AG08395 (cell line): ENCODE measurements at places on chromosomes 7 and 10.

DNA sequence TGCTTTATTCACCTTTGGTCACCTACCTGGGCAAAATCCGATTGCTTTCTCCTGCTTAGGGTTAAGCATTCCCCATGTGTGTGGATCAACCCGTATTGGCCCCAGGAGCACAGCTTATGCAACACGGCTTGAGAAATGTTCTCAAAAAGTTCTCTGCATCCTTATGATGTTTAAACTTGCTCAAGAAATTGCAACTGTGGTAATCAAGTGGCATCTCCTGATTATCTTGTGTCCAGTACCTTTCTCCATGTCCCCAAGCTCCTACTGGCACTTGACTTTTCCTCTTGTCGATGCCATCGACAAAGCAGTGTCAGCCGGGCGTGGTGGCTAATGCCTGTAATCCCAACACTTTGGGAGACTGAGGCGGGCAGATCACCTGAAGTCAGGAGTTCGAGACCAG, 4.7 kb upstream of the PKD2L1 start:
- DNase-seq, result no peak

DNA sequence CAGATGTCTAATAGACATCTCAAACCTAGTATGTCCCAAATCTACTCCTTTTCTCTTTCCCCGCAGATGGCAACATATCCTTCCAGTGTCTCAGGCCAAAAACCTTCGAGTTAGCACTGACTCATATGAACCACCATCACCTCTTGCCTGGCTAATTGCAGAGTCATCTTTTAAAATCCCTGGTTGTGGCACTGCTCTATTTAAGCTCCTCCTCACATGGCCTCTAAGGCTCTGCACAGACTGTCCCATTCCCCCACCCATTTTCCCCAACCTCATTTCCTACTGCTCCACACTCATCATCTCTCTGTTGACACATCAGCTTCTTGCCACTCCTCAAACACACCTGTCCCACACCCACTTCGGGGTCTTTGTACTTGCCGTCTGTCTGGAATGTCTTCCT, 16.8 kb upstream of the HBP1 start:
- peak; percentile 14 for DNase-seq

DNA sequence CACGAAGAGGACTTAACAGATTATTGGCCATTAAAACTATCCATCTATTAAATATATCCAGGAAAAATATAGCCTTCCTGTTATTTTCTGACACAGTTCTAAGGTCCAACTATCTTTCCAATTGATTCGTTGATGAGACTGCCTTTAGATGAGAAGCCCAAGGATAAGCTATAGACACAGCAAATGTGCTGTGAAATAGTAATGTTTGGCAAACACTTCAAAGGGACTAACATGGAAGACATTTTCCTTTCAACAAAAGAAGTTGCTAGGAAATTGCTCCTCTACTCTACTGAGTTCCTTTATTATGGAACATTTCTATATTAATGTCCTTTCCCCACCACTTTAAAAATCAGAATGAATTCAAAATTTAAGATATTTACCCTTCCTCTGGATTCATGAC, 38.5 kb downstream of the CCDC186 start:
- DNase-seq, result no peak

GRCh38 chr10:70457759-70458305, 16.4 kb upstream of the NODAL start:
- no peak for DNase-seq

DNA sequence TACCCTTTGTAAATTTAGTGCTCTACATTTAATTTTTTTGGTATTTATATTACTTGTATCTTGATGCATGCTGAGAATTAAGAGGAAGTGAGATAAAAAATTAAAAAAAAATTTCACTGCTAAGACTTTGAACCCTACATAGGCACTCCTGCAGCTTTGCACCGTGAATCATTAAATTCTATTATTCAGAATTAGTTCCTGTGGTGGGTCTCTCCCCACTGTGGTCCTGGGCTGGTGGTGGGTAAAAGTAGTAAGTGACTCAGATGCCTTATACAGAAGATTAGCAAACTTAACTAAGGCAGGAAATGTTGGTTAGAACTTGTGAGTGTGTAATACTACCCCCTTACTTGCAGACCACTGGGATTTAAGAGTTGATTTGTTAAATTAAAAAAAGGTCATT, 72.6 kb downstream of the AP3M1 start:
- no peak for DNase-seq

DNA sequence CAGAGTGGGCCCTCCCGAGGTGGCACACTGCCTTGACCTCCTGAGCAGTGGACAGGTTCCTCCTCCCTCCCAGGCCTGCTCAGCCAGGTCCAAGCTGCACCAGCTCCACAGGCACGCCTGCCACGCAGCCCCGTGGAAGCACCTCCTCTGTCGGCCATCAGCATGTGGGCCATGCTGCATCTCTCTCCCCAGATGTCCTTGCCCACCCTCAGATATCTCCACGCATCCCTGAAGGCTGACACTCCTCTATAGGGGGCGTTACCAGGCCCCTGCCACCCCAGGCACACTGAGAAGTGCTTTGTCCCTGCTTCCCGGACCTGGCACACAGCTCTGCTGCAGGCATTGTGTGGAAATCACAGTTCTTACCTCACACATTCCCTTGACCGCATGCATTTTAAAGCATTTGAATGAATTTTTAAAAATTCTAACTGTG, 598.5 kb downstream of the SDK1 start:
- no peak for DNase-seq

DNA sequence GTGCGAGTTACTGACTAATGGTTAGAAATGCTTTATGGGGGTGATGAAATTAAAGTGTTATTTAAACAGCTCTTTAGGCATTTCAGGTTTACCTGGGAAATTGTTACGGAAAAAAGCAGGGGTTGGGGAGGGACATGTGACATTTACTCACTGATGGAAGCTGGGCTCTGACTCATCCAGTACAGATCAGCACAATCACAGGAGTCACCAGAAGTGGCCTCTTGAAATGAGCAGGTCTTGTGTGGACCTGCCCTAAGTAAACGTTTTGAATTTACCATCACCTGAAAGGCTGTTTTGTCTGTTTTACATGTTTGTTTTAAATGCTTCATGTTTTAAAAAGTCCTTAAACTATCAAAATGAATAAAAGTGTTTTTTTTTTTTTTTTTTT, 2.3 kb downstream of the GLRX3 start:
- DNase-seq, result peak; percentile 50

GRCh38 chr10:24814568-24815313, 91.1 kb upstream of the ARHGAP21 start:
- DNase-seq, result no peak

- no peak for DNase-seq
Observed at GRCh38 chr7:26538216-26538615, 246.6 kb downstream of the SNX10 start.

GRCh38 chr10:1546431-1547110, 190.8 kb downstream of the ADARB2 start:
- no peak for DNase-seq

GRCh38 chr7:95180-95862, 97.0 kb upstream of the FAM20C start:
- peak; percentile 25 for DNase-seq

- DNase-seq, result no peak
Observed at GRCh38 chr10:121313119-121313875, 284.9 kb downstream of the FGFR2 start.

DNA sequence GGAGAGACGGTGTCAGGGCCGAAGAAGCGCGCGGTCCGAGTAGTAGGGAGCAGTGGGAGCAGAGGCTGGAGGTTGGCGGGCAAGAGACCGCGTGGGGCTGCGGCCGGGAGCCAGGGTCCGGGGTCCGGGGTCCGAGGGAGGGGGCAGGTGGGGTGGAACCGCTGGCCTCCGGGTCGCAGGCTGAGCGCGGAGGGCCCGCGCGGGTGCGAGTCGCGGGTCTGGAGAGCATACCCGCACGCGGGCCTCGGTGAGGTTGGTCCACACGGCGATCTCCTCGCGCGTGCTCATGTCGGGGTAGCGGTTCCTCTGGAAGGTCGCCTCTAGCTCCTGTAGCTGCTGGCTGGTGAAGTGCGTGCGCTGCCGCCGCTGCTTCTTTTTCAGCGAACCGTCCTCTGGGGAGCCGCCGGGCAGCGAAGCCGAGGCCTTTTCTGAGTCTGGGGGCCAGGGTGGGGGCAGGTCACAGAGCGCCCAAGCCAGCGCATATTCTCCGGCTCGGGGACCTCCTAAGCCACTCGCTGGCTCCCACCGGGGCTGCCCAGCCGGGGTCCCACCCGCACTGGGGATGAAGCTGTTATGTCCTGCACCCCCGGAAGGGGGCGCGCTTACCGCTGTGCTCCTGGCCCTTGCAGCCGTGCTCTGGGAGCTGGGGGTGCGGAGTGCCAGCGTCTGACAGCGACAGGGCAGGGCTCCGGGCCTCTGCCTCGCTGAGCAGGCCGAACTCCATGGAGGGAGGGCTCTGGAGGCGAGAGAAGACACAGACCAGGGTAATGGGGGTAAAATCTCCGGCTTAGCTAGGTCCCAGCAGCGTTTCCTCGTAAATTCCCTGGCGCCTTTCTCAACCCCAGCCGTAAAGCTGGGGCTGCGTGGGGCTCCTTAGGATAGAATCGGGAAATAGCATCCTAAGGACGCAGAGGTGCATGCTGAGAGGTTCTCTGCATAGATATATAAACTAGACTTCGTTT, 5.5 kb downstream of the ELOVL3 start:
- DNase-seq, result peak; percentile 45

GRCh38 chr7:31123321-31123720, 71.2 kb downstream of the ADCYAP1R1 start:
- DNase-seq, result no peak

DNA sequence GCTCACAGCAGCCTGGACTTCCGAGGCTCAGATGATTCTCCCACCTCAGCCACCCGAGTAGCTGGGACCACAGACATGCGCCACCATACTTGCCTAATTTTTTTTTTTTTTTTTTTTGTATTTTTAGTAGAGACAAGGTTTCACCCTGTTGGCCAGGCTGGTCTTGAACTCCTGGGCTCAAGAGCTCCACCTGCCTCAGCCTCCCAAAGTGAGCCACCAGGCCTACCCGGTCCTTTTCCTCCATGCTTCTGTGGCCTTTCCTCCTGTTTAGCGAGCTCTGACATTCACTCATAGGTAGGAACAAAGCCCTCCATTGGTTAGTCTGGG, 50.1 kb upstream of the SRPK2 start:
- no peak for DNase-seq

- no peak for DNase-seq
Observed at GRCh38 chr10:63241841-63242281, 108.7 kb downstream of the NRBF2 start.

- DNase-seq, result peak; percentile 36
Observed at GRCh38 chr7:148503900-148504487, 86.6 kb upstream of the C7orf33 start.

DNA sequence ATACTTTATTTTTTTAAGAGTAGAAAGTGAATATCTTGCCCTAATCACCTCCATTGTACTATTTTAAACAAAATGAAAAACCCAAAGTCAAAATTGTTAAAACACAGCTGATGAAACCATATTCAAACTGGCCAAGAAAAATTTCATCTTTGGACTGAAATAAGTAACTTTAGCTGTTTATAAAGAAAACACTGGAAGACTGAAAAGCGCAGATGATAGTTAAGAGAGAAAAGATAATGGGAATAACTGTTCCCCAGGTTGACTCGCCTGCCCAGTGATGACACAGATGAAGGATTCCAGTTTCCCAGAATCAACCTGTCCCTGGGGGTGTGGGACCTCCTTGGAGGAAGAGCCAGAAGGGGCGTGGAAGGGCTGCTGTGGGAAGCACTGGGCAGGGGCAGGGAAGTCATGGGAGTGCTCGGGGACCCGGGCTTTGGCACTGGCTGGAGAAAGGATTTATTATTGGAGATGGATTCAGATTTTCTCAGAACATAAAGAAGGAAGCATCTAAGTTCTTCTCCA, 43.1 kb downstream of the DENND2A start:
- no peak for DNase-seq

- peak; percentile 22 for DNase-seq
Observed at GRCh38 chr10:77072836-77073662, 564.6 kb downstream of the KCNMA1 start.

DNA sequence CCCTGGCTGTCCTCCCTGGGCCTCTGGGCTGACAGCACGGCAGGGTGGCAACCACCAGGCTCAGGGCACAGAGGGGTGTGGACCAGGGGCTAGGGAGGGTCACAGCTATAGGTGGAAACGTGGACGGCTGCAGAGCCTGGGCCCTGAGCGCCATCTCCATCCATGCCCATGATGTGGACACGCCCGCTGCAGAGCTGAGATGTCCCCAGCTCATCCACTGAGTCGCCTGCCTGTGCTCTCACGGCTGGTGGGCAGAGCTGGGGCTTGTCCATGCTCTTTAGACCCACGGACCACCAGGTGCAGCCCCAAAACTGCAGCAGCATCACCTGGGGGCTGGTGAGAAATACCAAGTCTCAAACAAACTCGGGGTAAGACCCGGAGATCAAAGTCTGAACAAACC, 16.1 kb downstream of the TECPR1 start:
- DNase-seq, result no peak

- DNase-seq, result no peak
Observed at GRCh38 chr7:80651471-80651870, 13.0 kb downstream of the CD36 start.

DNA sequence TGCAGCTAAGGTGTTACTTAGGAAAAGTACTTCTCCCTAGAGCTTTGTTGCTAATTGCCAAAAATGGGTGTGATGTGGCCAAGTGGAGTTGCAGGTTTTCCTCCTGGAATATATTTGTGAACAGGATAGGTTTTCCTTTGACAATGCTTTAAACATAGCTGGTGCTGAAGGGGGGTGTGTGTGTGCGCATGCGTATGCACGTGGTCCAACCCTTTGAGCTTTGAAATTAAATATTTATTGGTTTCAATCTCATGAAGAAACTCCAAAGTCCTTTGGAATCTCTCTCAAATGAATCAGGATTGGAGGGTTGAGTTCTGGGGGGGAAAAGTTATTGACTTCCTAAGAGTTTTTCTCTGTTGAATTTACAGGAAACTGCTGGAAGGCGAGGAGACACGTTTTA, 11.1 kb downstream of the INA start:
- no peak for DNase-seq

GRCh38 chr7:37924491-37925041, 4.1 kb downstream of the EPDR1 start:
- no peak for DNase-seq

- no peak for DNase-seq
Observed at GRCh38 chr10:31942892-31943291, 14.3 kb upstream of the ARHGAP12 start.

DNA sequence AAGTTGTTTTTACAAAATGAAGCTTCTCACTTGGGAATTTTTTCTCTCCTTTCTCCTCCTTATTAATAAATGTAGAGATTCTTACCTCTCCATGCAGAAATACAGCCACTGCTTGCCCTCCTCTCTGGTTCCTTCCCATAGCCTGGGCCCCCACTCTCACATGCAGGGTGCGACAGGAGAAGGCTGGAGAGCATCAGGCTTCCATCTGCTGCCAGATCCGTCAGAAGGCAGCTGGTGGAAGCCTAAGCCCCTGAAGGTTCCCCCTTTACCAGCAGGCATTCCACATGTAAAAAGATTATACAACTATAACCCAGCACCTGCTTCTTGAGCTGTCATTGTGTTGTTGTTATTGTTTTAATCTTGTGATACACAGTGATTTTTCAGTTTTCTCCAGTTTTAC, 314.2 kb downstream of the LHFPL3 start:
- DNase-seq, result no peak

- DNase-seq, result no peak
Observed at GRCh38 chr10:95832216-95833041, 75.3 kb upstream of the CC2D2B start.
